ENCODE measurements at places on chromosomes 11 and 22.

GRCh38 chr11:40328890-40329614 lies 1130.4 kb downstream of the LRRC4C start:
- no peak for DNase-seq

GRCh38 chr11:86211619-86212018 lies 32.9 kb upstream of the EED start:
- DNase-seq, result no peak

DNA sequence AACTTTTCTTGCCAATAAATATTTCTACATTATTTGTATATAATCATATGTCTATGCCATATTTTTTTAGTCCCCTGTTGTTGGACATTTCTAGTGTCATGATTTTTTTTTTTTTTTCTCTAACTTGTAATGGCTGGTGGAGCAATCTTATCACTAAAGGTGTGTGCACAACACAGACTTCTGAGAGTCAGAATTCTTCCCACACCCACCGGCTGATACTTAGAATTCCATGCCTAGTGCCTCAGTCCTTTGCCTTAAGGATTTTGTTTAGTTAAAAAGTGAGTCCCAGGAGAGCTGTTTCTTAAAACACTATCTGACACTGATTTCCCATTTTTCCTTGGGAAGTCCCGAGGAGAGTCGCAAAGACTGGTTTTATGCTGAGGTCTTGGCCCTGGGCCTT lies 87.7 kb upstream of the BARX2 start:
- DNase-seq, result no peak

DNA sequence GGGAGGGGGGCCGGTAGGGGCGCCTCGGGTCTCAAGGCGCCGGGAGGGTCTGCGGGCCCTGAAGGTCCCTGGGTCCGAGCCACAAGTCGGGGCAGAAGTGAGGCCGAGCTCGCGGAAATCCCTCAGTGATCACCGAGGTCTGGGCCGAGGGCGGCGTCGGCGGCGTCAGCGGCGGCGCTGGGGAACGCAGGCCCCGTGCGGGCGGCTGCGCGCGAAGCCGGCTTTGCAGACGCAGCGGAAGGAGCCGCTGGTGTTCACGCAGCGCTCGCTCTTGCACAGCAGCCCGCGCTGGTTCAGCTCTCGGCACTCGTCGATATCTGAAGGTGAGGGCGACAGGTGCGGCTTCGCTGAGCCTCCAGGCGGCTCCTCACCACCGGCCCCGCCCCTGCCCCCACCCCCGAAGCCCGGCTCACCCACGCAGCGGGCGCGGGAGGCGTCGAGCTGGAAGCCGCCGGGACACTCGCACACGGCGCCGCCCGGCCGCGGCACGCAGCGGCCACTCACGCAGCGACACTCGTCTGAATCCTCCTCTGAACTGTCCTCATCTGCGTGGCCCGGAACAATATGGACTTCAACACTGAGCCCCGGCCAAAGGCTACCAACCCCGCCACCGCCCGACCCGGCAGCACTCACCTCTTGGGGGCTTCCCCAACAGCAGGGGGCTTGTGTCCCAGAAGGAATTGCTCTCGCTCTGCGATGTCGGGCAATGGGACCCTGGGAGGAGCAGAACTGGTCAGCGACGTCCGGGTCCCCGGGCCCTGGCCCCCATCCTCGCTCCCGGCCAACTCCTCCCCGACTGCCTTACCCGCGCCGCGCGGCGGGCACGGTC lies 14.2 kb downstream of the SCYL1 start:
- DNase-seq, result no peak

DNA sequence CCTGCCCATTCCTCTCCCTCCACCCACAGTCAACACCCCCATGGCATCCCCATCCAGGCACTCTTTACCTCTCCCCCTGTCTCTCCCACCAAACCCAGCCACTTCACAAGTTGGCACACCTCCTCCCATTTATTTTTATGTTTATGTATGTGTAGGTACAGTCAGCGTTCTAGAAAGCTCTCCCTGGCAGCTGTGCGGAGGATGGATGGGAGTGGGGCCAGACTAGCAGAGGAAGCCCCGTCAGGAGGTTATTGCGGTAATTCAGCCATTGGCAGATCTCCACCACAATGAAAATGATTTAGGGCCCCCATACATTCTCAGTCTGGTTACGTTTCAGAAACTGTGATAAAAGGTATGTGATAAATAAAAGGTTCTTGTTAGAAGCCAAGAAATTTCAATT lies 51.3 kb downstream of the BTG4 start:
- no peak for DNase-seq

GRCh38 chr22:48823941-48824340 lies 1003.7 kb downstream of the BRD1 start:
- no peak for DNase-seq

DNA sequence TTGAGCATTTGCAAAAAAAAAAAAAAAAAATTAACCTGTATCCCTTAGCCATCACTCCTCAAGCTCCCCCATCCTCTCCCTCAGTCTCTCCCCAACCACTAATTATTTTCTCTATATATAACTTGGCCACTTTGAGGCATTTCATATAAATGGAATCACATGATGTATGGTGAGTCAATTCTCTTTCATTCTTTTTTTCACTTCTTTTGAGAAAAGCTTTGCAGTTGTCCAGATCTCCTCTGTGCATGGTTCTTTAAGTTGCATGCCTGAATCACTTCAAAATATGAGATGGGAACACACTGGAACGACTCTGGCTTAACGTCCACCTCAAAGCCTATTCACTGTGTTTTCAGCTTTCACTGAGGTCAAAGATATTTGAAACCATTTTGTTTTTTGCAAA lies 40.7 kb downstream of the SHANK2 start:
- DNase-seq, result no peak

DNA sequence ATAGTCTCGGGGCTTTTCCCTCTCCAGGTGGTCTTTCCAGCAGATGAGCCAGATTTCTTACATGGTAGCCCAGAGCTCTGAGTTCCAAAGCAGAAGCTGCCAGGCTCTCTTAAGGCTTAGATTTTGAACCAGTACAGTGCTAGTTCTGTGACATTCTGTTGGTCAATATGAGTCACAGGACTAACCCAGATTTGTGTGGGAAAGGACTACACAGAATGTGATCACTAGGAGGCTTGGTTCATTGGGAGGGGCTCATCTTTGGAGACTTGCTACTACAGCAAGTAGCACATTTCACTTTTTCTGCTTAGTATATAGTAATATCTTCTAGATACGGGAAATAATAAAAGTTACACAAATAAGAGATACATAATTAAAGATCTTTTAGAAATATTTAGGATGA lies 24.1 kb downstream of the RNF214 start:
- no peak for DNase-seq

GRCh38 chr11:119023741-119024140 lies 5.2 kb downstream of the TRAPPC4 start:
- no peak for DNase-seq

GRCh38 chr22:23534201-23534850 lies 45.8 kb downstream of the IGLL1 start:
- no peak for DNase-seq

DNA sequence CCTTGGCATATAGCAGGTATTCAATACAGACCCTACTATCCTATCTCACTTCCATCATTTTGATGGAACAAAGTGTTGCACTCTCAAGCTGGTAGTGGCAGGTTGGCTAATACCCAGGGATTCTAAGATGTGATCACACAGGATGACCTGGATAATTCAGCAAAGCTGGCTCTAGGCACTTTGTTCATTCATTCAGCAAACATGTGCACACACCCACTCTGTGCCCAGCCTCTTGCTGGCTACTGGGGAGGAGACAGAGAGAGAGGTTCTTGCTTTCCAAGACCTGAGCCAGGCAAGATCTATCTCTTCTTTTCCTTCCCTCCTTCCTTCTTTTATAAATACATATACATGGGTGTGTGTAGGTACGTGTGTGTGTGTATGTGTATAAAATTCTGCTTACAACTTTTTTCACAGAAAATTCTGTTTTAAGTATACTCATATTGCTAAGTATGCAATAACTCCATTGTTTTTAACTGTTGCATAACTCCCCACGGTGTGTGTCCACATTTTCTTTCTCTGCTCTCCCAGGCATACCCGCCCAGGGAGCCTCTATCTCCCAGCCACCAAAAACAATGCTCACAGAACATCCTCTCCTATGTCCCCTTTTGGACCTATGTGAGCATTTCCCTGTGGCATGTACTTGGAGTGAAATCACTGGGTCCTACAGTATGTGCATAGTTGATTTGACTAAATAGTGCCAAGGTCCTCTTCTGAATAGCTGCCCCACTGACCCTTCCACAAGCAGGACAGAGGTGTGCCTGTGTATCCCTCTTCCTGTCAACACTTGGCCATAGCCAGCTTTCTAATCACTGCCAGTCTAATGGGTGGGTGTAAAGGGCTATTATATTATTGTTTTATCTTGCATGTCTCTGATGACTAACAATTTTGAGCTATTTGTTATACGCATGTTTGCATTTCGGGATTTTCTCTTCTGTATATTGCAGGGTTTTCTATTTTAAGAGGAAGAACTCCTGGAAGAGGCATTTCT lies 27.5 kb downstream of the CLPB start:
- no peak for DNase-seq

GRCh38 chr11:79173615-79174014 lies 267.2 kb downstream of the TENM4 start:
- no peak for DNase-seq

DNA sequence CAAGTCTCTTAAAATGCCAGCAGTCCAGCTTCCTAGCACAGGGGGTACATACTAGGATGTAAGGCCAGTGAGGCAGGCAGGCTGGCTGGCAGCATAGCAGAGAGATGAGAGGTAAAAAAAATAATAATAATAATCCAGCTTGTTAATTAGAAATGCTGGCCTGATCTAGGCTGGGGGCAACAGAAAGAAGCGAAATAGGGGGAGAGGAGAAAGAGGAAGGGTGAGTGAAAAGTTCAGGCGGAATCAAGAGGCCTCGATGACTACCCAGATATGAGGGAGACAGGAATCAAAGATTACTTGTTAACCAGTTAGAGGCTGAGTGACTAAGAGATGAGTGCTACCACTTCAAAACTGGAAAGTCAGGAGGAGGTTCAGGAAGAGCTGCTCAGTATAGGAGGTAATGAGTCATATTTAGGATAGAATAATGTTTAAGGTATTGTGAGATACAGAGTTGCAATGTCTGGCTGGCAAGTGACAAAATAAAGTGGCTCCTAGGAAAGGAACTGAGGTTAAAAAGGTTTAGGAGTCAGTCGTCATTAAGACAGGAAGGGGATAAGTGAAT lies 2.8 kb downstream of the ALKBH8 start:
- no peak for DNase-seq

GRCh38 chr22:43008509-43008908 lies 6.4 kb downstream of the PACSIN2 start:
- DNase-seq, result no peak

DNA sequence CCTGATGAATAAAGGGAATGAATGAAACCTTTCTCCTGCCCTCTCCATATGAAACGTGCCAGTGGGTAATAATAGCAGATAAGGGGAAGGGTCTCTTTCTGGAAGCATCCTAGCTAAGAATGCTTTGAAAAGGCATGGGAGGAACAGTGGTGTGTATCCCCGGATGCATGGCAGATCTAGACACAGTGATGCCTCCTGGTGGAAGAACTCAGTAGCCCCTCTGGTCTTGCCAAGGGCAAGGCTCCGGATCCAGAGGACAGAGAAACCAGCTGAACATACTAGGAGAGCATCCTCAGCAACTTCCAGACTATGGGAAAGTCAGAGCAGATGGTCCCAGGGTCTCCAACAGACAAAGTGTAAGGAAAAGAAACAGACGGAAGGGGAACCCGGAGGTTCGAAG lies 6.4 kb downstream of the BAIAP2L2 start:
- DNase-seq, result no peak

DNA sequence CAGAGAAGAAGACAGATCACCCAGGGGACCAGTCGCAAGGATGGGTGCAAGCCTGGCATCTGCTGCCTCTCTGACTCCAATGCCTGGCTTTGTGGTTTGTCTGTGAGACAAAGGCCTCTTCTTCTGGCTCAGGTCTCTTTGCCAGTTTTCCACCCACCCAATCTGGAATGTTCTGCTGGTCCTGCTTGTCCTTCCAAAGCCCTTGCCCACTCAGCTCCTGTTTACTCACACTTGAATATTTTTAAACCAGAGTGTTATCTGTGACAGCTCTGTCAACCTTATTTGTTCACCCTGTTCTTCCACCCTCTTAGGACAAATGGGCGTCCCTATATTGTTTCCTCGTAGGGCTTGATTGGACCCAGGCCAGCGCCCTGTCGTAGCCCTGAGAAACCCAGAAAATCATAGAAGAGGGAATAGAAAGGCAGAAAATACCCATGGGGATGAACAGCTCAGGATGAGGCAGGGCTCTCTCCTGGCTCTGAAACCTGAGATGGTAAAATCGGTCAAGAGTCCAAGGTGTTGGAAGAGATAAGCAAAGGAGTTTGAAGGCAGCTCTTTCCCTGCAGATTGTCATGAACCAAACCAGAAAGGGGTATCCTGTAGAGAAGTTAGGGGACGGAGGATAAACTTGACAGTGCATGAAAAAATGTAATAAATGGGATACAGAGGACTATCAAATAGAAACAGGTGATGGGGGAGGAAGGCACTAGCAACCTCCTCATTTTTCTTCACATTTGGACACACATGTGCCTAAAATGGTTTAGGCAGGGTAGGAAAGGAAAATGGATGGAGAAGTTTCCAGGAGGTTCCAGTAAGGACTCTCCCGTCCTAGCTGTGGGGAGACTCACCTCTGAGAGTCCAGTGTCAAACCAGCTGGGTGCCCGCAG lies 651 bp downstream of the CRYAB start:
- DNase-seq, result no peak

DNA sequence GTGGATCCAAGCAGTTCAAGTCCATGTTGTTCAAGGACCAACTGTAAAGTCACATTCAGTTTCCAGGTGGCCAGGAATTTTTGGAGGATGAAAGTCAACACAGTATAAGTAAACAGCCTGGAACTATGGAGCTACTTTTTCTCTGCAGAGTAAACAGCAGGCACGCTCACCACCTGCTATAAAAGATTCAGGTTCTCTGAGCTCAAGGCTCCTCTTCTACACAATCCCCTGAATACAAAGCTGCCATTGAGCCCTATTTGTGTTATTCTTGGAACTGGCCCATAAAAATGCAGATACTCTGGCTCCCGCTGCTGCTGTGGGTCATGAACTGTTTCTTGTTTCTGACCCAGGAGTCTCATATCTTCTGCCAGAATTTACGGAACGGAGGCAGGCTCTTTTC lies 56.9 kb upstream of the PRR5 start:
- no peak for DNase-seq

DNA sequence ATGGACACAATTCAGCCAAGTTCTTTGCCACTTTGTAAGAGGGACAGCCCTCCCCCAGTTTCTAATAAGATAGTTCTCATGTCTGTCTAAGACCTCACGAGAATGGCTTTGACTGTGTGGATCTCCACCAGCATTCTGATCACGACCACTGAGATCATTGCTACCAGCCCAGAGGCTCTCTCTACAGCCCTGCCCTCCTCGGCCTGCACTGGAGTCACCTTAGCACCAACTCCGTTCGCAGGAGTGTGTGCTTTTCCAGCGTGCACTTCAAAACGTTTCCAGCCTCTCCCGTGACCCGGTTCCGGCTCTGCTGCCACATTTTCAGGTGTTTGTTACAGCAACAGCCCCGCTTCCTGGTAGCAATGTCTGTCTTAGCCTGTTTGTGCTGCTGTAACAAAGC lies 26.2 kb downstream of the TSPAN32 start:
- DNase-seq, result no peak

Measured in activated gamma-delta T cell (primary cell).